ENCODE measurements at places on chromosomes 5 and 9.
A peak's percentile ranks its signal among the peaks of the same experiment; 100 is the strongest.

- DNase-seq = no peak
These were observed 119.6 kb upstream of the KLF9 start for GRCh38 chr9:70534061-70534460.

- no peak for DNase-seq
These were observed 68.4 kb downstream of the MTX3 start for GRCh38 chr5:79922626-79923025.

DNA sequence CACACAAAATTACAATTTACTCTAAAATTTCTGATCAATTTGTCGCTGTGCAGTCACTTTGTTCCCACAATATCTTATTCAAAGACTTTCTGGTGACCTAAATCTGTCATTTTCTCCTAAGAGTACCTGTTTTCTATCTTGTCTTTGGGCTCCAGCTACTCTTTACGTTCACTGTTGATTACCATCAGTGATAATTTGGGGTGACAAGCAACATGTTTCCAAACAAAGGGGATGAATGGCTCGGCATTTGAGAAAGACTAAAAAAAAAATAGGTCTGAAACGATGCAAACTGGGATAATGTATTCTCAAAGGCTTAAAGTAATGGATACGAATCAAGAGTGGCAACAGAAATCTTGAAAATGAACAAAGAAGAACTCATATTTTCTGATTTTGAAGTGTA is 205.2 kb upstream of the DAB2 start:
- no peak for DNase-seq

GRCh38 chr5:114467729-114468128 is 105.9 kb downstream of the KCNN2 start:
- DNase-seq = no peak

- peak; percentile 33 for DNase-seq
These were observed at the start of gene INPP5E for GRCh38 chr9:136439481-136440408. TSS of gene INPP5E (minus strand) at chr9:136439845. CDS start at chr9:136439419, 426 bp downstream.

DNA sequence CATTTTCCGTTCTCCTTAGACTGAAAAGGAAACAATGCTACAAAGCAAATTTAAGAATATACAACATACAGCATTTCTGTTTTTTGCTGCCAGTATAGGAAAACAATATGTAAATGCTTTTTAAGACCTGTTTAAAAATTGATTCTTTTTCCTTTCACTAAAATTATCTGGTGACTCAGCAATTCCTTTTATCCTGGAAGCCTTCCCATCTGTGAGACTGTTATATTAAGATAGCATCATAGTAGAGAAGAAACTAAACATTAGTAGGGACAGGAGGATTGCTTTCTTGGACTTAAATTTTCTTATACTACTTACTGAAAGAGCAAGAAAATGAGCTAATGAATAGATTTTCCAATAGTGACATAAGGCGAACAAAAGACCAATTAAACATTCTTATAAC is 30.0 kb upstream of the GPR21 start:
- no peak for DNase-seq

GRCh38 chr9:98846081-98846480 is 38.6 kb downstream of the GALNT12 start:
- no peak for DNase-seq

DNA sequence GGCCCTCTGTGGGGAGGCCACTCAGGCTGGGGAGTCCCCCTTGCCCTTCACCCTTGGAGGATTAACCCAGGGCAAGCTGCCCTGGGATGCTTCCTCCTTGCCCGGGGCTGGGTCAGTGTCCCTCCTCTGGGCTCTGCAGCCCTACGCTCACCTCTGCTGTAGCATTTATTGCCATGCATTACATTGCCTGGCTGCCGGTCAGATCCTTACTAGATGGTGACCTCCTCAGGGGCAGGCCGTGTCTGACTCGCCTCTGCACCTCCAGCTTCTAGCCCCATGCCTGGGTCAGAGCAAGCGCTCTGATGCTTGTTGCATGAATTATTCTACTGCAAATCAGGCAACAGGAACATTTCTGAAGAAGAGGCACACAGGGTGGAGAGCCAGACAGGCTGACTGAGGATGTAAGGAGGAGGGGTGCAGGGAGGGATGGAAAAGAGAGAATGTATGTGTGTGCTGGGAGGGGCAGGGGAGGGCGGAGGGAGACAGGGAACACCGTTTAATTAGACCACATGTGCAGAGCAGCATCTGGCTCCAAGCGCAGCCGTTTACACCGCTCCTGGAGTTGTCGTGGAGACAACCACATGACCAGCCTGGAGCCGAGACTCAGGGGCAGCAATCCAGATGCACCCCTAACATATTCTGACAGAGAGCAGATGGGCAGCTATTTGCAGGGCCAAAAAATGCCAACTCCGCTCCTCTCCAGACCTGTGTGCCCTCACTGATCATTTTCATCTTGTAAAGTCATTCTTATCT is 117.0 kb downstream of the CRB2 start:
- no peak for DNase-seq

DNA sequence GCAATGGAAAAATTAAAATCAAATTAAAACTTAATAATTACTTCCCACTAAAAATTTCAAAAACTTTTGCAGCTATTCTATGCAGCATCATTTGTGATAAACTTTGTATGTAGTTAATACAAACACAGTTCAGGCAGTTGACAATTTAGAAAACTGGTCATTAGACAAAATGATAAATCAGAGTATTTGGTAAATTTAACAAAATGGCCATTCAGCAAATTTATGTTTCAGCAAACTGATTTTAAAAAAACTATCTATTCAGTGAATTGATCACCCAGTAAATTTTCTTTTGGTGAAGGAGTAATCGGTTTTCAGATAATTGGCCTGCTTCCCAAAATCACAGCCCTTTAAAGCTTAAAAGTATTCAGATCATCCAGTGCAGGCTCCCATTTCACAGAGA is 116.3 kb downstream of the RFX3 start:
- no peak for DNase-seq

- DNase-seq = no peak
These were observed 248.4 kb downstream of the TLR4 start for GRCh38 chr9:117952581-117952980.

- DNase-seq = no peak
These were observed 253.8 kb downstream of the CDK5RAP2 start for GRCh38 chr9:120326049-120326693.

Data from NCI-H748 treated with DMSO at 0.1 percent for 48 hours (cell line).